AG10803 (cell line): ENCODE measurements at places on chromosomes 7 and 10.

DNA sequence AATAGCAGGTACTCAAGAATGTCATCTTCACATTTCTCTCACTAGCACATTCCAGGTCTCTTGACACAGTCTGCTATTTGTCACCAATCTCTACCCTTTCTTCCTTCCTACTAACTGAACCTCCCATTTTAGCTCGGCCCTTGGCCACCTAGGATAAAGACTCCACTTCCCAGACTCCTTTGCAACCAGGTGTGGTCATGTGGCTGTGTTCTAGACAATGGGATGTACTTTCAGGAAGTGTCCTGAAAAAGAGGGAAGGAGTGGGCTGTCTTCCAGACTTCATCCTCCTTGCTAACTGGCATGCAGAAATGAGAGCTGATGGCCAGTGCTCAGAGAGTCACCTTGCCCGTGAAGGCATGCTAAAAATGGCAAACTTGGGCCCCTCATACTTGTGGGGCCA is 139.2 kb downstream of the AMPH start:
- no peak for DNase-seq

GRCh38 chr7:70400829-70401380 is 731.0 kb upstream of the GALNT17 start:
- no peak for DNase-seq

DNA sequence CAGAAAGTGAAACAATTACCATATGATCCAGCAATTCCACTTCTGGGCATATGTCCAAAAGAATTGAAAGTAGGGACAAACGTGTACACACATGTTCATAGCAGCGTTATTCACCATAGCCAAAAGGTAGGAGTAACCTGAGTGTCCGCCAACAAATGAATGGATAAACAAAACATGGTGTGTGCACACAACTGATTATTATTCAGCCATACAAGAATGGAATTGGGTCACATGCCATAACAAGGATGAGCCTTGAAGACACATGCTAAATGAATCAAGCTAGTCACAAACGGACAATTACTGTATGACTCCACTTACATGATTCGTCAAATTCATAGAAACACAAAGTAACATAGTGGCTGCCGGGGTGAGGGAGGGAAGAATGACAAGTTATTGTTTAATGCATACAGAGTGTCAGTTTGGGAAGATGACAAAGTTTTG is 4.1 kb upstream of the OIT3 start:
- peak; percentile 17 for DNase-seq

- DNase-seq = no peak
Measured at GRCh38 chr7:80279760-80280159, 145.1 kb downstream of the GNAI1 start.

GRCh38 chr10:52874581-52874980 is 102.0 kb upstream of the MBL2 start:
- no peak for DNase-seq

GRCh38 chr7:5502721-5503243 is 79.1 kb upstream of the TNRC18 start:
- no peak for DNase-seq

GRCh38 chr10:79101560-79102497 is 33.1 kb downstream of the ZMIZ1 start:
- peak; percentile 42 for DNase-seq

DNA sequence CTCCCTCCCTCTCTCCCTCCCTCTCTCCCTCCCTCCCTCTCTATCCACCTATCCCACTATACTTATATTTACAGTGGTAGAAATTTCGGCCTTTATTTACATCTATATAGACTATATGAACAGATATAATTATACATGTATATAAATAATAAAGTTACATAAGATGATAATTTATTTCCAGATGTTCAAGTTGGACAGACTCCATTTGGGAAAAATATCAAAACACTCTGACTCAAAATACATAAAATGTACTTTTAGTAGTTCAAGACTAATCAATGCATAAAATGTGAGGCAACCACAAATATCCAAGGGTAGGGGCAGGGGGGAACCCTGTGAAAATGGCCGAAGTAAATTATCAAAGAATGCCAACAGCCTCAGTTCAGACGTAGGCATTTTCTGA is 203.0 kb downstream of the FANK1 start:
- DNase-seq = no peak

DNA sequence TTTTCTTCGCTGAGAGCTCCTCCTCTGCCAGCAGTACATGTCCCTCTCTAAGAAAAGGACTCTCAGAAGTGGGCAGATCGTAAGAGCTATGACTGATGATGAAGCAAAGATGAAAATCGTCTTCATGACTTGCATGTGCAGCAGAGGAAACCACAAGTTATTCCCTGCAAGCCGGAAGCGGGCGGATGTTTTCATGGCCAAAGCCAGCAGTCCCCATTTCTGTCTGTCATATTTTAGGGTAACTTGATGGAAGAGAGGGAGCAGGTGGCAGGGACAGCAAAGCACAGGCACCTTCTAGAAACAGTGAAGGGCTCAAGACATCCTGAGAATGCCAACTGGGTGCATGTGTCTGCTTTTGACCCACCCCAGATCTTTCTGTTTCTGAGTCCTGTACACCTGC is 19.9 kb downstream of the KLF6 start:
- peak; percentile 33 for DNase-seq

GRCh38 chr7:151025924-151026671 is 1.8 kb upstream of the ATG9B start:
- DNase-seq = peak; percentile 23

DNA sequence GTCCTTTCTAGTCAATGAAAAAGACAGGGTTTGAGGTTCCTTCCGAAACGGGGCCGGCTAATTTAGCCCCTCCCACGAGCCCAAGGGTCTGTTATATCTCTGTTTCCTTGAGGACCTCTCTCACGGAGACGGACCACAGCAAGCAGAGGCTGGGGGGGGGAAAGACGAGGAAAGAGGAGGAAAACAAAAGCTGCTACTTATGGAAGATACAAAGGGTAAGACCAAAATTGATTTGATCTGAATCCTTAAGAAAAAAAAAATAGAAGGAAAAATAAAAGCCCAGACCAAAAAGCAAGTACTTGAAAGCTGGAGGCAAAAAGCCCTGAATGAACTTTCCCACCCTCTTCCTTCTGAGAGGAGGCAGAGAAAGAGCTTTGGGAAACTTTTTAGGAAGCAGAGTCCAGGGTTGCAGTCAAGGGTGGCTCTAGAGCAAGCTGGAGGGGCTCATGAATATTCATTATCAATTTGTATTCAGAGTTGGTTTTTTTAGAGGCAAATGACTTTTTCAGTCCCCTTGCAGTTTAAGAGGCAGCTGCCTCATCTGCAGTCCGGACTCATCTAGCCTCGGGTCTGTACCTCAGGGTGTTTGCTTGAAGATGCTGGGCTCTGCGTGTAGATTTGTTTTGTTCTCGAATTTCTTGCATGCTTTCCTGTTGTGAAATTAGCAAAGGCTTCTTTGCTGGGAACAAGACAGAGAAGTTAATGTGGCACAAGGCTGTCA is at the start of gene ENTPD1:
Gene ENTPD1, plus strand, starts transcription at position 123 of the 721 bp plus-strand sequence. Its CDS starts 77 bp downstream, at position 200.
- no peak for DNase-seq

DNA sequence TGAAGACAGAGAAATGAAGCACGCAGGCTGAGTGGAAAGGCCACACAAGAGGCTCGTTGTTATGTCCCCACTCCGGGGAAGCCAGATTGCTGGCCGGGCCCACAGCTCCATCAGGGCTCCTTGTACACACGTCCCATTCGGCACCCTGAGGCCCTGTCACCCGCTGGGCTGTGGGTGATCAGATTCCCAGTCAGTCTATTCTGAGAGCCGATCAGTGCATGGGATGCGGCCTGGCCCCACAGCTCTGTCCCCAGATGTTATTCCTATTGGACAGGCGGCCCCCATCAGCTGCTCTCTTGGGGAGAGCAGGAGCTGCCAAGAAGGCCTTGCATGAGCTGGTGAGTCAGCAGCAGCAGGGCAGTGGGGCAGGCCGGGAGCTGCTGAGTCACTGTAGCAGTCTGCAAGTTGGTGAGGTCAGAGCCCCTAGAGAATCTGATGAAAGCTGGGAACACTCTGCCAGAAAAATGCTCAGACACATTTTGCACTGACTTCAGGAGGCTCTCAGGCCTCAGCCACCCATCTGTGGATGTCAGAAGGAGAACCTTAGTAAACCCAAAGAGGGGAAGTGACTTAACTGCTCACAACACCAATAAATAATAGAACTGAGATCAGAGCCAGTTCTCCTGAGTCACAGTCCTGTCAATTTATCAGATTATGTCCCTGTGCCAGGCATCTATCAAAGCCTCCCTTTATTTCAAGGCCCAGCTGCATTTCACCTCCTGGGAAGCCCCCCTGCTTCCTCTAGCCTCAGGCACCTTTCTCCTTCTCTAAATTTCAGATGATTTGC is 9.4 kb upstream of the PSAP start:
- DNase-seq = peak; percentile 100

GRCh38 chr7:45685619-45686240 is 111.6 kb downstream of the ADCY1 start:
- no peak for DNase-seq

DNA sequence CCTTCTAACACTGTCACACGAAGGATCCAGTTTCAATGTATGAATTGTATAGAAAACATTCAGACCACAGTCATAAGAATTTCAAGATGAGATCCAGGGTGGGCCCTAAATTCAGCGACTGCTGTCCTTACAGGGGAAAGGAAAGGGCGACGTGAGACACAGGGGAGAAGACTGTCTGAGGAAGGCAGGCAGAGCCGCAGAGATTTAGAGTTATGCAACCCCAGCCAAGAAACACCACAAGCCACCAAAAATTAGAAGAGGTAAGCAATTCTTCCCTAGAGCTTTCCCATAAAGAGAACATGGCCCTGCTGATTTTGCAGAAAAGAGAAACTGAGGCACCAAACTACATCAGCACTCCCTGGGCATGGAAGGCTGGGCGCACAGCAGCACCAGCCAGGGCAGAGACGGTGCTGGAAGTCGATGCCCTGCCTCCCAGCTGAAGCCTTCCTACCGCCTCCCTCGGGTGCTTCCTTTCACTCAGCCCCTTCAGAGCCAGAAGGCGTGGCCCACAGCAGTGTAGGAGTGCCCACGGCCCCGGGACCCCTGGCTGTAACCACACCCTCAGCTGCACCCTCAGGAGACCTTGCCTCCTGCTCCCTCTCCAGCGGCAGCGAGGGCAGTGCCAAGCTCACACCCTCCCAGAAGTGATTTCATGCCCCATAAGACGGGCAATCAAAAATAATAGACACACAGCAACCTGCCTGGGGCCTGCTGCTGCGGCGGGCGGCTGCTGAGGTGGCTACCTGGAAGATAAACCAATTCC is 81.0 kb upstream of the LRRC4 start:
- DNase-seq = no peak

DNA sequence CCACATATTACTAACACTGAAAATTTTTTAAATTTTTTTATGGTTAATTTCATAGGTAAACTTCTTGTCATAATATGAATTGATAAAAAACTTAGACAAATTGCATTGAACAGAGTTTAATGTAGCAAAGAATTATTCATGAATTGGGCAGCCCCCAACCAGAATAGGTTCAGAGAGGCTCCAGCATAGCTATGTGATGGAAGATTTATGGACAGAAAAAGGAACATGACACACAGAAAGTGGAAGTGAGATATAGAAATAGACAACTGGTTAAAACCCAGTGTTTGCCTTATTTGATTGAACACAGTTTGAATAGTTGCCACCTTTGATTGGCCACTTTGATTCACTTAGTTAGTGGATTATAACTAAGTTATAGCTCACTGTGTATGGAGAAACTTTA is 87.2 kb downstream of the AHR start:
- DNase-seq = no peak

- no peak for DNase-seq
Measured at GRCh38 chr10:12825260-12825849, 176.2 kb downstream of the CCDC3 start.

- DNase-seq = peak; percentile 2
Measured at GRCh38 chr7:119197877-119198527, 973.5 kb downstream of the ANKRD7 start.

DNA sequence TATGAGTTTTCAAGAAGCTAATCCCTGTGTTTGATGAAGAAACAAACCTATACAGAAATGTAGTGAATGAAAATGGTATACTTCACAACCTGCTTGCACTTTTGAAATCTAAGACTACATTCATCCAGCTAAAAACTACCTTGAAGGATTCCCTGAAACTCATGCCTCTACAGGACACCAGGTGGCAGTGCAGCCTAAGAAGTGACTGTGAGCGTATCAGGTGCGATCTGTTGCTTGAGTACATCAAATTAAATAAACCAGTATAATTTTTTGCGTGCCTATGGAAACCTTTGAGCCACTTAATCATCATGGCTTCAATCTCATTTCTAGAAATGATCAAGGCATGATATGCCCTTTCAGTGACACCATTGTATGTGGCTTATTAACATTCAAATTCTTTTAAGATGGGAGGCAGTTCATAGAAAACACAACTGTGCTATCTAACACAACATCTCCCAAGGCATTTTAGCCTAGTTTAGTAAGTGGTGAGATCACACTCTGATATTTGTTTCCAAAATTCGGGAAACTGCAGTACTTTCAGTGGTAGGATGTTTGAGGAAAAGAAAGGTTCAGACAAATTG is 57.4 kb downstream of the PPP1R17 start:
- DNase-seq = peak; percentile 69

DNA sequence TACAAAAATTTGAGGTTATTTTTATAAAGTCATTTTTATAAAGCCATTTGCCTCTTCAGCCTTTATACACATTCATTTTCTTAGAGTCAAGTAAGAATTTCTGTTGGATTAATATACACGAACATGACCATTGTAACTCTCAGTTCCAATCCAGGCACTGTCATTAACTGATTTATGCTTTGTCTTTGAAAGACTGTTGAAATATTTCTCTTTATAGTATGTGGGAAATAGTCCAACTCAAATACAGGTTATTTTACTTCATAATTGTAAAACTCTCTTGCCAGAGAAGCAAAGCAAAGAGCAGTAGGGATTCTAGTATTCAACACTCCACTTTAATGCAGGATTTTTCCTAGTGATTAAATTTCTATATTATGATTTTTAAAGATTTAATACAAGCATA is 36.5 kb upstream of the PAPSS2 start:
- no peak for DNase-seq

GRCh38 chr7:26686448-26686981 is 177.9 kb downstream of the SKAP2 start:
- DNase-seq = peak; percentile 54

DNA sequence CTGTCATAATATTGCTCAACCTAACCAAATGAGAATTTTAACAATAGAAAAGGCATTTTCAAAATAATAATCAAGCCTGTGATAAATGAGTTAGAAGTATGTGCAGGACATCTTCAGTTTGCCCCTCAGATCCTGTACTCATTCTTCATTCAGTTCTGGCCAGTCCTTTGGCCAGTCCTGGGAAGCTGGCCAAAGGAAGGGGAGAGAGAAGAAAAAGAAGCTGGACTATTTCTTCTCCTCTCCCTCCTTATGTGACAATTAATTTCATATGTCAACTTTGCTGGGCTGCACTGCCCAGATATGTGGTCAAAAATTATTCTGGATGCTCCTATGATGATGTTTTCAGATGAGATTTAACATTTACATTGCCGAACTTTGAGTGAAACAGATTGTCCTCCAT is 31.6 kb upstream of the ITGB8 start:
- DNase-seq = peak; percentile 74

- no peak for DNase-seq
Measured at GRCh38 chr10:11697718-11698527, 44.3 kb upstream of the ECHDC3 start.

- no peak for DNase-seq
Measured at GRCh38 chr7:64959072-64959747, 31.6 kb downstream of the ZNF117 start.

- DNase-seq = peak; percentile 56
Measured at GRCh38 chr10:31599626-31600504, 280.8 kb downstream of the ZEB1 start.

GRCh38 chr7:42080841-42081586 is 156.0 kb downstream of the GLI3 start:
- DNase-seq = peak; percentile 58

GRCh38 chr10:33376976-33377657 is 42.6 kb upstream of the NRP1 start:
- peak; percentile 77 for DNase-seq

- DNase-seq = no peak
Measured at GRCh38 chr10:50395851-50396250, 144.5 kb upstream of the ASAH2 start.
